ENCODE measurements at places on chromosomes 2 and 18. TPM values are rescaled to one million over a fixed set of nuclear protein-coding genes. Genes with fewer than 3 reads are reported as not detected.

FLACC1 gene
- 0.46 TPM for polyA plus RNA-seq

GDF7 gene
- polyA plus RNA-seq: not detected

ECEL1 gene
- polyA plus RNA-seq: not detected

DNA sequence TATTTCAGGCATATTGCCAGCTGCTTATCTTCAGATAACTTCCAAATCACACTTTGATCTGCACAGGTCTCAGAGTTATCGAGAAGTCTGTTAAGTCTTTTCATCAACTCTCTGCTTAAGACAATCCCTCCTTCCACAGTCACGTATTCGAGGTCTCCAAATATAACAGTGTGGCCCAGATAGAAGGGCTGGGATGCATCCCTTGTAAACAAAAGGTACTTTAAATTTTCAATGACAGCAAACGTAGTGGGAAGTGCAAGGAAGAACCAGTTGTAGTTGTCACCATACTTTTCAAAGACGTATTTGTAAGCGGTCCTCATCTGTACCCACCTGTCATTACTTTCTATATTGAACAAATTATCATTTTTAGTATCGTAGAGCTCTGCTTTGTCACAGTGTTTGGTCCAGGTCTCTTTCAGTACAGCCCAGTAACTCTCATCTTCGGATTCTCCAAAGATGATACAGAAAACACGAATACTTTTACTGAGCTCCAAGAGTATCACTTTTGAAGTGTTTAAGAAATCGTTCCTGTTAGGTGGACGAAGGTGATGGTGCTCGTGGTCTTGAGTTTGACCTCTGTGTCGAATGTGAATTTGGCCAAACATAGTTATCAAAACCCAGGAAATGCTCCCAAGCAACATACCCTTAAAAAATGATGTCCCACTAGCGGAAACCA, 445 bp downstream of the C1GALT1C1L start:
- DNase-seq: no peak

GRCh38 chr2:173596244-173596643, 241.6 kb downstream of the CDCA7 start:
- no peak for DNase-seq

- DNase-seq: no peak
Measured at GRCh38 chr2:160269365-160269764, 69.3 kb upstream of the ITGB6 start.

Data from immature natural killer cell (primary cell).